IMR-90 (cell line): ENCODE measurements at places on chromosomes 4 and X. TPM values are rescaled to one million over a fixed set of nuclear protein-coding genes. Genes with fewer than 3 reads are reported as not detected.
A peak's percentile ranks its signal among the peaks of the same experiment; 100 is the strongest.

TNIP3 gene
- 0.18 and 0.28 TPM in 2 replicates for total RNA-seq

RASGEF1B gene
- total RNA-seq = 0.28 and 0.36 TPM in 2 replicates

GLUD2 gene
- total RNA-seq = 1.4 and 1.6 TPM in 2 replicates

- no peak overlapping the region for H3K4me3 ChIP-seq
- 0 out of 2 replicates have a peak, but pooled peaks cover 2% of the 10 kb centered on the region for H3K4me1 ChIP-seq
- no peaks in the 10 kb centered on the region for H3K27me3 ChIP-seq
- no peaks in the 10 kb centered on the region for H3K36me3 ChIP-seq
- no peak overlapping the region for H3K27ac ChIP-seq
- no peak for DNase-seq
Observed at GRCh38 chr4:126753592-126753991, 879.2 kb upstream of the INTU start.

DNA sequence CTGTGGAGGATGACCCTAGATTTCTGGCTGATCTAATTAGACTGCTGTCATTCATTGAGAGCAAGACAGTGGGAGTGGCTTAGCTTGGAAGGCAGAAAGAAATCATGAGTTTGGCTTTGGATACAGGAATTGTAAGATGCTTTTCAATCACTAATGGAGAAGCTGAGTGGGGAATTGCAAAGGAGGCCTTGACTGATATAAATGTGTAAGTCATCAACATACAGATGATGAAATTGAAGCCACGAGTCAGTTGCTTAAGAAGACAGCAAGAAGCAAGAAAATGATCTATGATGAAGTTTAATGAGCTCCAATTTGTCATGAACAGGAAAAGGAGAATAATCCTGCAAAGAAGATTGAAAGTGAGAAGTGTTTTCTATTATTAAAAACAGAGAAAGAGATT lies 136.7 kb upstream of the C1QTNF7 start:
- H3K36me3 ChIP-seq = no peaks in the 10 kb centered on the region
- H3K4me1 ChIP-seq = no peaks in the 10 kb centered on the region
- no peak overlapping the region for H3K27ac ChIP-seq
- no peak for DNase-seq

DNA sequence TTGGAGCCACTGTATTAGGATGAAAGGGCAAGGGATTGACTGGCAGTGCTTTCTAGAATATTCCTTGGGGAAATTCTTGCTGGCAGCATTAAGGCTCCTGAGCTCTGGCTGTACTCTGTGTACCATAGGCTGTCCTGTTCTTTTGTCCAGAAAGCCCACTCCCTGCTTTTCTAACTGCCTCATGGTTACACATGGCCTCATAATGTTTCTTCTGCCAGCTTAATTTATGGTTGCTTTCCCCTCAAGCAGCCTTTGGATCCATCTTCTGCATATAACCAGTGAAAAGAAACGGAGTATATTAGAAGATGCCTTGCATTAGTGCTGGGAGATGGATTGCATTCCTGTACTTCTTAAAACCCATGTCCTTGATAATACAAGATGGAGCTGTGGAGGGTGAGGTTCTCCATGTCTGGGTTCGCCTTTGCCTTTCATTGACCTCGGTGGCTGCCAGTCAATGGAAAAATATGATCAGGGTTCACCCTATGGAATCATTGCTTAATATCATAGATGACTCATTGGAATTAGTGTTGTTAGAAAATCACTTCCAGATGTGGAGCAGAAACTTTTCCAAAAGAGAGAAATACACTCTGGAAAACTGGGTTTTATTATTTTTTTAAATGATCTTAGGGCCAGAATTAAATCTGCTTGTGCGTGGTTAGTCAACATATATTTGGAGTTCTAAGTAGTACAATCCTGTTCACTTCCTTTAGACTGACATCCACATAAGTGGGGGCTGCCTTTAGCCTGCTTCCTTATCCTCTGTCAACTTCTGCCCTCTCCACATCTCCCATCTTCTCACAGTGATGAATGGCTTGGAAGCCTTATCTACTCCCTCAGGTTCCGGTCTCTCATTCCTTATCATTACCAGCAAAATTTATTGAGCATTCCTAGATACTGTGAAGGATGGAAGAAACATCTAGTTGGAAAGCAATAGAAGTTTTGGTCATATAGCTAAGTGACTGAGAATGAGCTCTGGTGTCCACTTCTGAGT lies 24.9 kb downstream of the DOCK11 start:
- H3K27ac ChIP-seq = peak overlapping the region; percentile 81; the same call in 1 of the 2 replicates
- peaks cover 20% of the 10 kb centered on the region for H3K4me1 ChIP-seq
- no peaks in the 10 kb centered on the region for H3K36me3 ChIP-seq
- H3K4me3 ChIP-seq = no peak overlapping the region
- no peaks in the 10 kb centered on the region for H3K27me3 ChIP-seq
- peak; percentile 80 for DNase-seq

GRCh38 chrX:434946-435345 lies 48.2 kb upstream of the PPP2R3B start:
- H3K4me1 ChIP-seq = no peaks in the 10 kb centered on the region
- H3K4me3 ChIP-seq = no peak overlapping the region
- no peak for DNase-seq
- no peak overlapping the region for H3K27ac ChIP-seq
- H3K27me3 ChIP-seq = peaks cover 4% of the 10 kb centered on the region
- no peaks in the 10 kb centered on the region for H3K36me3 ChIP-seq

DNA sequence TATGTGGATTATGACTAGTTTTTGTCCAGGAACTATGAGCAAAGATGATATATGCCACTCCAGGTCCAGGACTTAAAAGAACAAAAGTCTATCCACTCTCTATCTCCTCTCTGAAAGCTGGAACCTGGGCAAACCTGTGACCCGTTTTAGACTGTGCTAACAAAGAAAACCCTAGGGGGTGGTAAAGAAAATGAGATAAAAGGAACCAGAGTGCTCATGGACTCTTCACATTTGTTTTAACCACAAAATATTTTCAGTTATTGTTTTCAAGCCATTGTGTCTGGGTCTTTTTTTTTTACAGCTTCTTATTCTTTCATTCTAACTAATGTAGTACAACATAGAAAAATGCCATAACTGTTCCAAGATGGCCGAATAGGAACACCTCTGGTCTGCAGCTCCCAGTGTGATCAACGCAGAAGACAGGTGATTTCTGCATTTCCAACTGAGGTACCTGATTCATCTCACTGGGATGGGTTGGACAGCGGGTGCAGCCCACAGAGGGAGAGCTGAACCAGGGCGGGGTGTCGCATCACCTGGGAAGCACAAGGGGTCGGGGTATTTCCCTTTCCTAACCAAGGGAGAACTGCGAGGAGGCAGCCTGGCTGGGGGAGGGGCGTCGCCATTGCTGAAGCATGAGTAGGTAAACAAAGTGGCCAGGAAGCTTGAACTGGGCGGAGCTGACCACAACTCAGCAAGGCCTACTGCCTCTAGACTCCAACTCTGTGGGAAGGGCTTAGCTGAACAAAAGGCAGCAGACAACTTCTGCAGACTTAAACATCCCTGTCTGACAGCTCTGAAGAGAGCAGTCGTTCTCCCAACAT lies 45.1 kb downstream of the CHM start:
- H3K4me1 ChIP-seq = peaks cover 5% of the 10 kb centered on the region; the same call in 1 of the 2 replicates
- no peaks in the 10 kb centered on the region for H3K36me3 ChIP-seq
- no peak overlapping the region for H3K4me3 ChIP-seq
- no peaks in the 10 kb centered on the region for H3K27me3 ChIP-seq

DNA sequence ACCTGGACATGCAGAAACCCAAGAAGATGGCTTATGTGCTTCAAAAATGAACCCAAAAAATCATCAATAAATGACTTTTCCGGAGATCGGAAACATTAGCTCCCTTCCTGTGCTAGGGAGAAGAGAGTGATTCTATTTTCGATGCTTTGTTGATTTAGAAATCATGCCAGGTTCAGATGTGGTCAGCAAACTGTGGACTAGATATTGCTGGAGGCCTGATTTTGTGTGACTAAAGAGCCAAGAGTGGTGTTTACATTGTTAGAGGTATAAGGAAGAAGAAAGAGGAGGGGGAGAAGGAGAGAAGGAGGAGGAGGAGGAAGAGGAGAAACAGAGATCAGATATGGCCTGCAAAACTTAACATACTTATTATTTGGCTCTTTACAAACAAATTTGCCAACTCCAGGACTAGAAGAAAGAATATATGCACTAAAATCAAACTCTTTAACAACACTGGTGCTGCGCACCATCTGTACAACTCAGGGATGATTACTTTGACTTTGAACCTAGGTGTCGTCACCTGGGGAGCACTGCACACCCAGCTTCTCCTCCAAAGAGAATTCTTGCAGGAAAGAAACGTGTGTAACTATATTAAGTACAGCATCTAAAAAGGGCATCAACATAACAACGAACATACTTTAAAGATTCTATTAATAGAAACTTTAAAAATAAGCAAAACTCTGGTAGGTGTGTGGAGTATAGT lies 664.9 kb upstream of the LCORL start:
- no peak overlapping the region for H3K4me3 ChIP-seq
- H3K27me3 ChIP-seq = no peaks in the 10 kb centered on the region
- DNase-seq = no peak
- H3K4me1 ChIP-seq = no peaks in the 10 kb centered on the region

DNA sequence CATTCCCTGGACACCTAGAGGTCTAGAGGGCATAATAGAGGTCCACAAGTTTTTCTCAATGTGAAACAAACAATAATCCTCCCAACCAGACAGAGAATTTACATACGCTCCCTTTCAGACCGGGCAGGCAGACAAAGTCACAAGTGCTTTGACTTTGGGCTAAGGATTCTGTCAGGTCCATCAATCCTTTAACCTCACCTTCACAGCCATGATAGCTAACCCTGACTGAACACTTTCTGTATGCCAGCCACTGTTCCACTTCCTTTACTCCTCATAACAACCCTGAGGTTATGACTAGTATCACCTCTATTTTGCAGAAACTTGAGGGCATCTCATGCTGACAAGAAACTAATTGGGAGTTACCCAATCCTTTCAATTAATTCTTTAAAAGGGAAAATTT lies 118.8 kb upstream of the AFF2 start:
- H3K36me3 ChIP-seq = no peaks in the 10 kb centered on the region
- no peak overlapping the region for H3K4me3 ChIP-seq
- DNase-seq = no peak
- H3K4me1 ChIP-seq = no peaks in the 10 kb centered on the region
- no peaks in the 10 kb centered on the region for H3K27me3 ChIP-seq

GRCh38 chr4:129839687-129840086 lies 743.7 kb downstream of the C4orf33 start:
- no peaks in the 10 kb centered on the region for H3K4me1 ChIP-seq
- H3K4me3 ChIP-seq = no peak overlapping the region
- no peak for DNase-seq
- no peaks in the 10 kb centered on the region for H3K27me3 ChIP-seq

DNA sequence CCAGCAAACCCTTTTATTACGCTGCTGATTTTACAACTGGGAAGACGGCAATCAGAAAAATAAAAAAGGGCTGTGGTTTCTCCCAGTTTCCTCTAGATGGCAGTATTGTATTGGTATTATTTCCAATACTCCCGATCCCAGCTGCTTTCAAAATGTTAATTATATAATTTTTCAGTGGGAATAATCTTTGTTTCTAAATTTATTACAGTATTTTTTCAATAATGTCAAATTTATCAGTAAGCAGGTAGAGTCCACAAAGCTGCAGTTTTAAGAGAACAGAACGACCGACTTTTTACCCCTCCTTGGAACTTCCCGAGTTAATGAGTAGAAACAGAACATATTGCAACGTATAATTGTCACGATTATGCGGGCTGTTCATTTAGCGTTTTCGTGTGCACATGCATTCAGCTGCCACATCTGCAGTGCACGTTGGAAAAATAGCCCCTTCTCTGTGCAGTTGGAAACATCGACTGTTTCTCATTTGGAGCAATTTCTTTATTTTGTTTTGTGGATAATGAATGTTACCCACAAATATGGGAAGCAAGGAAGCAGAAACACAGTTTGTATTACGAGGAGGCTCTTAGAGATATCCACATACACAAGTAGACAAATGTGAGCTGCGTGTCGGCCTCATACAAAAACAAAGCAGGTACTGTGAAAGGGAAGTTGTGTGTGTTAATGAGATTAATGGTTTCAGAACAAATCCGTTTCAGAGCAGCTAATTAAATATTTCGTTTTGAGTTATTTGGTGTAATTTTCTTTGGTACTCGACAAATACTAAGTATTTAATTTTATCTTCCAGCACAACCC lies 188.0 kb downstream of the STIM2 start:
- no peaks in the 10 kb centered on the region for H3K36me3 ChIP-seq
- peaks cover 28% of the 10 kb centered on the region for H3K27me3 ChIP-seq
- H3K27ac ChIP-seq = no peak overlapping the region
- peak; percentile 27 for DNase-seq
- no peaks in the 10 kb centered on the region for H3K4me1 ChIP-seq

GRCh38 chr4:164956766-164957643 lies 20.5 kb downstream of the TRIM61 start:
- H3K27me3 ChIP-seq = no peaks in the 10 kb centered on the region; the same call in 1 of the 2 replicates
- H3K27ac ChIP-seq = peak overlapping the region; percentile 75
- H3K4me1 ChIP-seq = no peaks in the 10 kb centered on the region
- peak; percentile 65 for DNase-seq
- H3K36me3 ChIP-seq = no peaks in the 10 kb centered on the region

DNA sequence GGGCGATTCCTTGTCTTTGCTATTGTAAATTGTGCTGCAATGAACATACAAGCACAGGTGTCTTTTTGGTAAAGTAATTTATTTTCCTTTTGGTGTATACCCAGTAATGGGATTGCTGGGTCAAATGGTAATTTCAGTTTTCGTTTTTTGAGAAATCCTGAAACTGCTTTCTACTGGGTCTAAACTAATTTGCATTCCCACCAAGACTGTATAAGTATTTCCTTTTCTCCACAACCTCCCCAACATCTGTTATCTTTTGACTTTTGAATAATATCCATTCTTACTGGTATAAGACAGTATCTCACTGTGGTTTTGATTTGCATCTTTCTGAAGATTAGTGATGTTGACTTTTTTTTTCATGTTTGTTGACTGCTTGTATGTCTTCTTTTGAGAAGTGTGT lies 2506.0 kb downstream of the PCDH7 start:
- no peak for DNase-seq
- H3K4me3 ChIP-seq = no peak overlapping the region
- H3K27ac ChIP-seq = no peak overlapping the region
- no peaks in the 10 kb centered on the region for H3K36me3 ChIP-seq

GRCh38 chrX:11781133-11781532 lies 23.1 kb downstream of the MSL3 start:
- no peaks in the 10 kb centered on the region for H3K36me3 ChIP-seq
- no peak overlapping the region for H3K4me3 ChIP-seq
- H3K4me1 ChIP-seq = no peaks in the 10 kb centered on the region
- H3K27me3 ChIP-seq = no peaks in the 10 kb centered on the region
- DNase-seq = no peak

GRCh38 chr4:82560853-82561785 lies 669 bp downstream of the TMEM150C start:
- H3K4me1 ChIP-seq = no peaks in the 10 kb centered on the region
- peak overlapping the region; percentile 68 for H3K4me3 ChIP-seq
- no peak overlapping the region for H3K27ac ChIP-seq
- no peaks in the 10 kb centered on the region for H3K36me3 ChIP-seq
- peaks cover 49% of the 10 kb centered on the region for H3K27me3 ChIP-seq

GRCh38 chrX:40971736-40972135 lies 113.5 kb upstream of the USP9X start:
- H3K4me1 ChIP-seq = no peaks in the 10 kb centered on the region; the same call in 1 of the 2 replicates

DNA sequence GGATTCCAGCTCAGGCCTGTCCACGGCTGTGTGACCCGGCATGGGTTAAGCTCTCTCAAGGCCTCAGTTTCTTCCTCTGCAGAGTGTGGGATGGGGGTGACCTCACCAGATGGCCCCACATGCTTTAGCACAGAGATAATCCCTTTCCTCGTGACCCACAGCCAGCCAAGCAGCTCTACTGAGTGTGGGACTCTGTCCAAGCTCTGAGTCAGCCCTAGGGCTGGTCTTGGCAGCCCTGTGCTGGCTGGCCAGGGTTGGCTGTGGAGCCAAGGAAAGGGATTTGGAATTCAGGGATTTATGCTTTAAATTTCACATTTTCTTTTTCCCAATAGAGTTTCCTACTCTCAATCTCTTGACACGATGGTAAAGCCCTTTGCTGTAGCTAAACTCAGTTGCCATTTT lies 19.7 kb upstream of the SPON2 start:
- no peaks in the 10 kb centered on the region; the same call in 1 of the 2 replicates for H3K36me3 ChIP-seq
- no peak overlapping the region for H3K4me3 ChIP-seq
- H3K27me3 ChIP-seq = no peaks in the 10 kb centered on the region
- DNase-seq = peak; percentile 99
- peak overlapping the region; percentile 97 for H3K27ac ChIP-seq
- peaks cover 33% of the 10 kb centered on the region for H3K4me1 ChIP-seq
